ENCODE measurements at places on chromosomes 7 and 10.
A peak's percentile ranks its signal among the peaks of the same experiment; 100 is the strongest.

DNA sequence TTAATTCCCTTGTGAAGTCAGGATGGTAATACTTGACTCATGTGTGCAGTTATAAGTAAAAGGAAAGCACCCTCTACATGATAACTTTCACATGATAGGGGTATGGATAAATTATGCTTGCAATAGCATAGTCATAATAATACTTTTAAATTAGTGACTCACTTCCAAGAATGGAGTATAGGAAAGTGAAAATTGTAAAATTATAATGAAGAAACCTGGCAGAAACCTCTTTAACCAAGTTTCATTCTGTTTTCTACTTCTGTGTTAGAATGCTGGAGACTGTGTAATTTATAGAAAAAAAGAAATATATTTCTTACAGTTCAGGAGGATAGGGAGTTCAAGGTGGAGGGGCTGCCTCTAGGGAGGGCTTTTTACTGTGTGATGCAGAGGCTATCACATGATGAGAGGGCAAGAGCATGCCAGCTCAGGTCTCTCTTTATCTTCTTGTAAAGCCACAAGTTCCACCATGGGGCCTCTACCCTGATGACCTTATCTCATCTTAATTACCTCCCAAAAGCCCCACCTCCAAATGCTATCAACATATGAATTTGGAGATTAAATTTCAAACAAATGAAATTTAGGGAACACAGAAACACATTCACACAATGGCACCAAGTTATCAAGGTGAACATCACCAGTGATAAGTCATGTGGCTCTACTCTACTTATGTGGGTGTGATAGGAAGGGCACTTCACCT lies 43.2 kb downstream of the HDAC9 start:
- DNase-seq = no peak

DNA sequence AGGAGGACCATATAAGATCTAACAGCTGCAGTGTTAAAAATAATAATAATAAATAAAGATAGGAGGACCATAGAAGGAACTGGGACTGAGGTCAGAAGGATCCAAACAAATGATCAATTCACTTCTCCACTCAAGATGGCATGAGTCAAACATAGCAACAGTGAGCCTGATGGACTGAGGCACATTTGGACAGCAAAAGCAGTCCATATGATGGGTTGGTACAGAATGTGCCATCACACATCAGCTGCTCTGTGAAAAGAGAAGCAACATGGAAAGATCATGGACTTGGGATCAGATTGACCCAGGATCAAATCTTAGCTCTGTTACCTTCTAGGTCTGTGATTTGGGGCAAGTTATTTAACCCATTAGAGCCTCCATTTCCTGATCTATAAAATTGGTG lies 188.9 kb upstream of the KMT2E start:
- no peak for DNase-seq

DNA sequence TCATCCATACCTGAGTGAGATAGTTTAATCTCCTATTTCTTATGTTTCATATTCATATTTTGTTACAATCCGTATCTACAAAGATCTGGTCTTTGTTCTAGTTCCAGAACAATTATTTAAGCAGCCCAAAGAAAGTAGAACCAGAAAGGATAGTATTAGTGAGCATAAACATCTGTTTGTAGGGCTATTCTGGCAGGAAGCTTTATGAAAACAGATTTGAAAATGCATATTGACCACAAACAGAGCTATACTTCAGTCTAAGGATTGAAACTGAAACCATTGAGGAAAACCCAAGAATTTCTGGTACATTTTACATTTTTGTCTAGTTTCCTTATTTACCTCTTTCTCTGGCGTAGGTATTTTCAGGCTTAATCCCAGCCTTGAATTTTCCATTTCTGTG lies 28.1 kb downstream of the LRGUK start:
- DNase-seq = no peak

DNA sequence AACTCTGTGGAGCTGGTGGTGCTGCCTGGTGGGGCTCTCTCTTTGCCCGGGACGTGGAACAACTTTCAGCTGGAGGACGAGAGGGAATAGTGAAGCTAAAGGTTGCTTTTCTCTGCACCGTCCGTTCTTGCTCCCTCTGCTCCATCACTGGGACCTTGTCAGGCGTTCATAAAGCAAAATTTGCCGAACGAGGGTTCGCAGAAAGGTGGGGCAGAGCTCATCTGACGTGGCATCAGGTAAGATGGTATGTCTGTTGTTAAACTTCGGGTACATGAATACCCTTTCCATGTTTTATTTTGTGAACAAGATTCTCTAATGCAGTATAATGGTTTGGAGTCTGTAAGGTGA lies 416 bp downstream of the BBS9 start:
- DNase-seq = peak; percentile 20

- no peak for DNase-seq
Measured at GRCh38 chr7:123711832-123712293, 36.9 kb downstream of the WASL start.
